ENCODE measurements at places on chromosomes 5 and 9. TPM values are rescaled to one million over a fixed set of nuclear protein-coding genes. Genes with fewer than 3 reads are reported as not detected.

GRCh38 chr9:33467526-33467925, 6.2 kb downstream of the NOL6 start:
- DNase-seq = peak; percentile 55

DNA sequence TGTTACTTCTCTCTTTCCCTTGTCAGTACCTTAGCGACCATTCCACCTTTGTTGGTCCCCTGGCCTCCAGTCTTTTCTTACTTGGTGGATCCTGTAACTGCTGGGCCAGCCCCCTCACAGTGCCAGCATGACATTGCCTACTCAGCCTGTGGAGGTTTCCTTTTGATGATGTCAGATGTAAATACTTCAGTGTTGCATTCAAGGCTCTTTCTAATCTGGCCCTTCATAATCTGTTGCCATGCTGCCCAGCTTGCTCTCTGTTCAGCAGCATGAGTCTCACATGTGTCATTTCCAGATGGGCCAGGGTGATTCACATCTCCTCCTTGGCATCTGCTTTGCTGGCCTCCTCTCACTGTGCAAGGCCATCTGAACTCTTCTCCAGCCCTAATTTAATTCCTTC, 57.1 kb downstream of the MAST4 start:
- DNase-seq = no peak

Gene FOXD4
- total RNA-seq = 0.24 TPM

- DNase-seq = no peak
These were observed 220.5 kb downstream of the GDNF start for GRCh38 chr5:37619353-37619752.
